ENCODE measurements at places on chromosomes 4 and X. TPM values are rescaled to one million over a fixed set of nuclear protein-coding genes. Genes with fewer than 3 reads are reported as not detected.

WDFY3 gene
- 51.2 TPM for total RNA-seq

SATL1 gene
- total RNA-seq = not detected

C4orf50 gene
- total RNA-seq = not detected

TREX2 gene
- total RNA-seq = 6.0 TPM

DNAAF6 gene
- not detected for total RNA-seq

PLK4 gene
- total RNA-seq = 1.9 TPM

PPM1K gene
- total RNA-seq = 1.8 TPM

PNMA6A gene
- total RNA-seq = 2.0 TPM

HTRA3 gene
- 9.8 TPM for total RNA-seq

SPATA18 gene
- total RNA-seq = 2.9 TPM

CYP2U1 gene
- 14.5 TPM for total RNA-seq

PHKA1 gene
- total RNA-seq = 3.4 TPM

STBD1 gene
- total RNA-seq = 0.94 TPM

TGIF2LX gene
- not detected for total RNA-seq

BMPR1B gene
- total RNA-seq = 1.8 TPM

HTT gene
- 17.0 TPM for total RNA-seq

NXF2 gene
- total RNA-seq = not detected

CENPVL1 gene
- total RNA-seq = not detected

SRPX gene
- total RNA-seq = 708 TPM

SLC6A14 gene
- total RNA-seq = not detected

RS1 gene
- not detected for total RNA-seq

TMPRSS11F gene
- total RNA-seq = not detected

RPL34 gene
- total RNA-seq = 1,195 TPM

C4orf51 gene
- total RNA-seq = not detected

CXCL11 gene
- not detected for total RNA-seq

SPON2 gene
- 577 TPM for total RNA-seq

MTMR8 gene
- total RNA-seq = not detected

HERC5 gene
- total RNA-seq = 0.23 TPM

CCDC110 gene
- total RNA-seq = 0.93 TPM

FUNDC2 gene
- total RNA-seq = 66.5 TPM

TBX22 gene
- 0.12 TPM for total RNA-seq

KDR gene
- total RNA-seq = 21.7 TPM

TSR2 gene
- total RNA-seq = 5.2 TPM

ANXA3 gene
- total RNA-seq = 25.8 TPM

GCNA gene
- 4.3 TPM for total RNA-seq

PLXNB3 gene
- 7.5 TPM for total RNA-seq

AFM gene
- not detected for total RNA-seq

PSAPL1 gene
- total RNA-seq = 0.47 TPM

PHEX gene
- total RNA-seq = 0.12 TPM

EPHA5 gene
- total RNA-seq = 2.5 TPM

DKK2 gene
- total RNA-seq = not detected
